ENCODE measurements at places on chromosomes 6 and 20.

DNA sequence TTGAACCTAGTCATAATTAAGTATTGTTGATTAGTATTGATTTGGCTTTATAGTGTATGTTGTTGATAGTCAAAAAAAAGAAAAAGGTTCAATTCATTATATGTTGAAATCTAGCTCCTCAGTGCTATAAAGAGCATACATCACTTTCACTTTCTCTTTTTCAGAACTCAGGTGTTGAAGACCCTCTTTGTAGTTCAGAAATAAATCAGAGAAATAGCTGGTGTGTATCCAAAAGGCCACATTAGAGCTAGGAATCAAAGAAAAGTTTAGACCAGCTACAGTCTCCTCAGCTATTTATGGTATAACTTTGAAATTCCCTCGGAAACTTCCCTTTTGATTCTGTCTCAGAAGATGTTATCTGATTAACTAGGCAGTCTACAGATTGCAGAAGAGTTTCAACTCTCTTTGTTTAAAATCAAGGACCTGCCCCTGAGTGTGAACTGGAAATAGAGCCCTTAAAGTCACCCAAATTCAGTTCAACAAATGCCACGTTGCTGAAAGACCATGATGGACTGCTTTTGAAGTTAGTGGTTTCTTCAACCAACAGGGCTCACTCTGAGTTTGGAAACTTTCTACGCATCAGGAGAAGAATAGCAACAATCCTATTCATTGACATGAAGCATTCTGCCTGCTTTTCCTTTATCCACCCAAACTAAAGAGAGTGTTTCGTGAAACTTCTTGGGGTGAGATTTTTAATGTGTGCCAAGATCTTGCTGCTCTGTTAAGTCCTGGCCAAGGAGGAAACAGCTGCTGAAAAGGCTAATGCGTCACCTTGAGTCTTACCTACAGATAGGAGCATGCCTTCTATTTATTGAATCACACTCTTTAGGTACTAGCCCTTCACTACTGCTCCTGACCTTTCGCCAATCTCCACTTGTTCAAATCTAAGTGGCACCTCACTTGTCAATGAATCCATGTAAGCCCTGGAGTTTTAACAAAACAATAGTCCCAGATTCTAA, 111.7 kb downstream of the TNFRSF21 start:
- DNase-seq, result no peak

GRCh38 chr20:23442436-23442835, 3.0 kb downstream of the CSTL1 start:
- DNase-seq, result no peak

DNA sequence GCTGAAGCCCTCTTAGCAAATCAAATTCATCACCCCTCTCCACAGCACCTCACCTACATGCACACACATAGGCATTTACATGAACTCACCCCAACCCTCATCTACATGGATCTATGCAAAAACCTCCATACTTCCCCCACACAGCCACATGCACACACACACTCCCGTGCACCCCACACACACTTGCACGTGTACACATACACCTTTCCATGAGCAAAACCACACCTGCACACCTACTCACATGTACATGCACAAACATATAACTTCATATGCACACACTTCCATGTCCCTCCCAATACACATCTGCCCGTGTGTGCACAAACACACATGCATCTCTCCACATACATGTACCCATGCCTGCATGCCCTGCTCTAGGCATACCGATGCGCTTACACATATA, 23.3 kb downstream of the CST5 start:
- DNase-seq, result no peak

GRCh38 chr20:46099491-46100287, 9.9 kb upstream of the NCOA5 start:
- no peak for DNase-seq

- DNase-seq, result no peak
These were observed 7.7 kb downstream of the SS18L1 start for GRCh38 chr20:62151225-62151624.

GRCh38 chr6:167044696-167045095, 45.5 kb downstream of the CEP43 start:
- DNase-seq, result no peak

GRCh38 chr6:73802366-73802765, 106.4 kb downstream of the CD109 start:
- no peak for DNase-seq

- DNase-seq, result no peak
These were observed 650.4 kb downstream of the RFPL4B start for GRCh38 chr6:112997421-112998085.

- DNase-seq, result no peak
These were observed 211.3 kb downstream of the FARS2 start for GRCh38 chr6:5472571-5472970.

Measured in SW480 (cell line).